Common myeloid progenitor, CD34-positive (primary cell): ENCODE measurements at places on chromosomes 7 and 10.
A peak's percentile ranks its signal among the peaks of the same experiment; 100 is the strongest.

DNA sequence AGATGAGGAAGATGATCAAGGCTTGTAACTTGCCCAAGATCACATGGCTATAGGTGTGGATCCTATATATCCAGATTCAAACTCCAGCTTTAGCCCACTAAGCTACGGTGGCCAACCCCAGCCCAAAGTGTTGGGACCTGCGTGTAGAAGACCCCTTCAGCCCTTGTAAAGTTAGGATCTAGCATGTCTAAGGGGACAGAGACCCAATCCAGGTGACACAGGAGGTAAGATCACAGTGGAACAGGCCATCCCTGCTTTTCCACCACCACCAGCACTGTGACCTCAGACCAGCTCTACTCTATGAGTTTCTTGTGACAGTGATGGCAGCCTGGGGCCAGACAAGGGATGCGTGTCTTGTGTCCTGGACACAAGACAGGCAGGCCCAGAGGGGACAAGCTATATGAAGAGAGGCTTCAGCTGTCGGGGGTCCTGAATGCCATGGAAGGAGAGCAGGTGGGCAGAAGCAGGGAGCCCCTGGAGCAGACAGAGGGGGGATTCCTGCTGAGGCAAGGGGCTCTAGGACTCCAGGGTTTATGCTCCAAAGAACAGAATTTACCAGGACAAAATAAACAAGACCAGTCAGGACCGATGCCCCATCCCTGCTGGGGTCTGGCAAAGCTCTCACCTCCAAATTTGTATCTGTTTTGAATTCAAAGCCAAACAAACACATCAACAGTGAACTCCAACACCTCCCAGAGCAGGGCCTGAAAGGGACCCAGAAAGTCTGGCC, 10.4 kb downstream of the GPRIN2 start:
- no peak for DNase-seq

DNA sequence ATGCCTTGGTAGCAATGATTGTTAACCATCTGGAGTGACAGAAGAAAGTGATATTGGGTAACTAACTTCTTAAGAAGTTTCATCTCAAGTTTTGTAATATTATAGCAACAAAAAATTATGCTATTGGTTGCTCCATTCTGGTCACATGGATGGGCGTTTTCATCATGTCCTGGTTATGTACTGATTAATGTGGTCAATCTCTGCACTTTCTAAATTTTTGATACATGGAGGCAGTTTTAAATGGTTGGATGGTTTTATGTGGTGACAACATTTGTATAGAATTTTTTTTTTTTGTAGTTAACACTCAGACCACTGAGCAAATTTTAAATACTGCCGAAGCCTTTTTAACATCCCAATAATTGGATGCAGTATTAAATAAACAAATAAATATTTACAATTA, 55.2 kb upstream of the CCAR1 start:
- no peak for DNase-seq

- no peak for DNase-seq
These were observed 36.7 kb upstream of the MNX1 start for GRCh38 chr7:157047148-157047547.

- no peak for DNase-seq
These were observed 4.0 kb downstream of the IGFBP3 start for GRCh38 chr7:45917064-45917463.

GRCh38 chr7:102072003-102072402, 214.7 kb upstream of the SH2B2 start:
- DNase-seq = no peak

DNA sequence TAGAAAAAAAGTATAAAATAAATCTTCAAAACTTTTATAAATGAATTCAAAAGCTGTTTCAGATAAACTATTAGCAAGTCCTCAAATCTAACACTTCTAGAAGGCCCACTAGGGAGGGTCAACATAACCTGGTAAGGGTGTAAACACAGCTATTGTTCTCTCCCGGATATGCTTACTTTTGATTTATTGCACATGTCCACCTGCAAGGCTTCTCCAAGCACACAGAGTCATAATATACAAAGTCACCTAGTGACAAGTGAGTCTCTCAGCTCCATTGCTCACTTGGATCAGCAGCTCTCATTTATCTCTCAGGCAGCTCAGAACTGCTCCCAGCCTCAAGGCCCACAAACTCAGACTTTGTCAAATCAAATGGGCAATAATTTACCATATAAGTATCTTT, 44.0 kb upstream of the COL1A2 start:
- DNase-seq = no peak

- DNase-seq = no peak
These were observed 28.1 kb downstream of the DCLRE1A start for GRCh38 chr10:113825791-113826190.

DNA sequence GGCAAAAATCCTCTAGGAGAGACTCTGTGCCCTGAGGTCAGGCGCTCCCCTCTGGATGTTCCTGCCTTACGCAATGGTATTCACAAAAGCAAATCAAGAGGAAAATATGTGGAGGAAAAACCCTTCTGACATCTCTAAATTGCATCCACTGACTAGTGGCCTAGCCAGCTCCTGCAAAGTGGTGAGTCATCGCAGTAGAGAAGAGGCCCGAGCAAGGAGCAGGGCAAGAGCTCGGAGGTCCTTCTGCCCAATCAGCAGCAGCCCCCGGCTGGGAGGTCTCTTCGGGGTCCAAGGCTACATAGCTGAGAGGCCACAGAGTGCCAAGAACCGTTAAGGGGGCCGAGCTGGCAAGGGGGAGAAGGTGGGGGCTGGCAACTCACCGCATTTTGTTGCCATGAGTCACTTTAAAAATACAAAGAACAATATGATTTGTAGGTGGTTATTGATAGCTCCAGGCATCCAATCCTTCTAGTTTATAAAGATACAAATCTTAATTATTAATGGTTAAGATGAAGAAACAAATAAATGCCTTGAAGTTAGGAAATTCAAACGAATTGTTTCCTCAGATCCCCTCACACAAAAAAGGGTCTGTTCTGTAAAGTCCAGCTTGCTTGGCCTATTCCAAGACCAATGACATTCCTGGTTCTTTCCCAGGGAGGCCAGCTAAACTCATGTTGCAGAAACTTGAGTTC, 161.6 kb downstream of the PKD1L1 start:
- peak; percentile 77 for DNase-seq
